ENCODE measurements at places on chromosomes 7 and 10.

DNA sequence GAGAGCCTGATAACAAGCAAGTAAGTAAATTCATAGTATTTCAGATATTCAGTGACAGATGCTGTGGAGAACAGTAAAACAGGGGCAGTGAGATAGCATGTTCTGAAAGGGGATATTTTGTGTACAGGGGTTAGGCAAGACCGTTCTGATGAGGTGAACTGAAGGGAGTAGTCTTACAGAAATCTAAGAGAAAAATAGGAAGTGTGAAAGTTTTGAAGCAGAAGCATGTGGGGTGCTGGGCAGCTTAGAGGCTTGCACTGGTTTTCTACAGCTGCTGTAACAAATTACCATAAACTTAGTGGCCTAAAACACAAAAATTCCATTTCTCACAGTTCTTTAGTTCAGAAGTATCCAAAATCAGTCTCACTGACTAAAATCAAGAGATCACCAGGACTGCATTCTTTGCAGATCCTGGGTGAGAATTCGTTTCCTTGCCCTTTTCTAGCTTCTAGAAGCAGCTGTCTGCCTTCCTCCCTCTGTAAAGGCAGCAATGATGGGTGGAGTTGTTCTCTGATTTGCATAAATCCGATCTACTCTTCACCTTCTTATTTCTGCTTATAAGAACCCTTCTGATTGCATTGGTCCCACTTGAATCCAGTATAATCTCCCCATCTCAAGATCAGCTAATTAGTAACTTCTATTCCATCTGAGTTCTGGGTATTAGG, 7.5 kb upstream of the KLF14 start:
- DNase-seq = peak; percentile 12

GRCh38 chr7:99618726-99619125, 2.0 kb downstream of the ZSCAN25 start:
- no peak for DNase-seq

- DNase-seq = no peak
Measured at GRCh38 chr10:80497187-80498077, 40.3 kb upstream of the SH2D4B start.

DNA sequence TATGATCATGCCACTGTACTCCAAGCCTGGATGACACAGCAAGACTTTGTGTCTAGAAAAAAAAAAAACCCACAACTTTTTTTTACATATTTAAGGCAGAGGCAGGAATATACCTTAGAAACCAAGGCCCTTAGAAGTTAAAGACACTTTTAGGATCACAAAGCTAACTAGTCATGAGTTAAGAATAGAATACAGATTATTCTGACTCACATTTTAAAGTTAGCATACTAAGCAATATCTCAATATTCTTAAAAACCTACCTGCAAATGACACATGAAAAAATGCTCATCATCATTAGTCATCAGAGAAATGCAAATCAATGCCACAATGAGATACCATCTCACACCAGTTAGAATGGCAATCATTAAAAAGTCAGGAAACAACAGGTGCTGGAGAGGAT, 177.7 kb downstream of the CHCHD3 start:
- no peak for DNase-seq

DNA sequence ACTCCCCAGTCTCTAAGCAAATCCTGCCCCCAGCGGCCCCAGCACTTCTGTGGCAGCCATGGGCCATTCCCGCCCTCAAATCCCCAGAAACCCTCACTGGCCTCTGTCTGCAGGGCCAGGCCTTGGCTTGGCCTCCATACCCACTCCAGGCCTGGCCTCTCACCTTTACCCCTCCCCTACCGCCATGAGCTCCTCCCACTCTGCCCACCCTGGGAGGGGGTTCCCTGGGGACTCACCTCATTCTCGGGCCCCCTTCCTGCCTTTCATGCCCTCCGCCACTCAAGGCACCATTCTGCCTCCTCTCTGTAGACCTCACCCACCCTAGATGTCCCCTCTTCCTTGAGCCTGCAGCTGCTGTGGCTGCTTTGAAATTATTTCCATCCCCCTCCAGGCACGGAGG, 41.0 kb downstream of the PRF1 start:
- no peak for DNase-seq

DNA sequence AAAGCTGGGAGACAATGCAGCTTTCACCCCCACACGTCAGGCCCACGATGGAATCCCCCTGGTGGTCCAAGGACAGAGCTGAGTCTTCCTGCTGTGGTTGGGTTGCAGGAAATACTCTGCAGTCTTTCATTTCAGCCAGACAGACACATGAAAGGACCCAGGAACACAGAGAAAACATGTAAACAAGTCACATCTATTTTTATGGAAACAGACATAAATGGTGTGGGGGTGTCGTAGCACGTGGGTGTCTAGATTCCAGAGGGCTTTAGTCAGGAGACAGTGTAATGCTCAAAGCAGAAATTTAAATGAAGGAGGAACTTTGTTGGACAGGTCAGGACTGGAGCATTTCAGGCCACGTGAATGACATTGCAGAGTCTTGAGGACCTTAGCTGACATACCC, 444.6 kb downstream of the SUGCT start:
- DNase-seq = peak; percentile 9

- peak; percentile 6 for DNase-seq
Measured at GRCh38 chr10:16968416-16969041, 151.3 kb upstream of the RSU1 start.

GRCh38 chr7:50512384-50512783, 52.8 kb downstream of the DDC start:
- DNase-seq = no peak

DNA sequence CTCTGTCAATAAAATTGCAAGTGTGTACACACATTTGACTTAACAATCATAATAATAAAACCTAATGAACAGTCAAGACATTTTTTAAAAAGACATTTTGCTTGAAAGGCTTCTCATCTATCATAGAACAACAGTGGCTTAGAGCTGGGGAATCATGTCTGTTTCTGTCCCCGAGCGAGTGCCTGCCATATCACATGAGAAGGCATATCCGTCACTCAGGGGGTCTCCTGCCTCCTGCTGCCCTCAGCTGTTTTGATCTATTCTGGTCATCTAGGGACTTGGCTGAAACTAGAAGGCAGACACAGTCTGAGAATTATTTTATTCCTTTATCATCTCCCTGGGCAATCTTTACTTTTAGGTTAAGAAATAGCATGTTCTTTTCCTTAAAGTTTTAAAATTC, 278.7 kb upstream of the KLF6 start:
- no peak for DNase-seq

All from WERI-Rb-1 (cell line).